D721Med (cell line): ENCODE measurements at places on chromosomes 12 and 14.

- DNase-seq = no peak
Measured at GRCh38 chr14:89378119-89378518, 38.9 kb downstream of the FOXN3 start.

DNA sequence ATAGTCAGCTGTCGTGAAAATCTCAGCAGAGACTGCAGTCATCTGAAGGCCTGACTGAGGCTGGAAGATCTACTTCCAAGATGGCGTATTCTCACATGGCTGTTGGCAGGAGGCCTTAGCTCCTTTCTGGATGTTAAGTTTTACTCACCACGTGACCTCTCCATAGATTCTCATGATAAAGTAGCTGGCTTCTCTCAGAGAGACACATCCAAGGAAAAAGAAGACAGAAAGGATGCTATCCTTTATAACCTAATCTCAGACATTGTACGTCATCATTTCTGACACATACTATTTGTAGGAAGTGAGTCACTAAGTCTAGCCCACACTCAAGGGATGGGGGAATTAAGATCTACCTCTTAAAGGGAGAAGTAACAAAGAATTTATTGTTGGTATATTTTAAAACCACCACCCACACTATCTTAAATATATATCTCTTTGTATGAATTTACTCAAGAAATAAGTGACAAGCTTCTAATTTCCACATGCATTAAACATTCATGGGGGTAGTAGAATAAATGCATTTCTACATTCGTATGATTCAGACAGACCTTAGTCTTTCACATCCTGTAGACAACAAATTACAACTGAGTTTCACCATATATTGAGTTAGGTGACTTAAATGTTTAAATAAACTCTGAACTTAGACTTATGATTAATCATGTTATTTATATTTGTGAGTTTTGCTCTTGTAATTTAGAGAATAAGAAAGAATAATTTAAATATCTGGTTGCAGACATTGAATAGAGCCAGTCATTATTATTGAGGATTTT, 411.0 kb downstream of the LRIG3 start:
- DNase-seq = no peak

- no peak for DNase-seq
Measured at GRCh38 chr12:1773937-1774655, 46.3 kb upstream of the LRTM2 start.

DNA sequence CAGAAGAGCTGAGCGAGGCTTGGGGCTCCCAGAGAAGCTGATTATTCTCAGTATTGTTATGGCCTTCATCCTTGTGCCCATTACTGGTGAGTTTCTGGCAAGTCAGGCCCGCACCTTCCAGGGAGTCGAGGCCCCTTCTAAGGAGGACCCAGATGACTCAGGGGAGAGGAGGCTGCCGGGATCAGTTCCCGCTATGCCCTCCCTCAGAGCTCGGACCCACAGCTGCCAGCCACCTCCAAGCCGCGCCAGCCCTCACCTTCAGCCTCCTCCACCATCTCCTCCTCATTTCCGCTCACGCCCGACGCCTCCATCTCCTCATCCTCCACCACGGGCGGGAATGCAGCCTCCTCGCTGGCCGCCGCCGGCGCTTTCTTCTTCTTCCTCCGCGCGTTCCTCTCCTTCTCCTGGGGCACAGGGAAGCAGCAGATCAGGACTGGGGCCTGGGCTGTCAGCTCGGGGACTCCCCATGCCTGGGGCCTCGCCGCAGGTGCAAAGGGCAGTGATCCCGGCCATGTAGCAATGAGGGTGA, 83.2 kb downstream of the RFLNA start:
- no peak for DNase-seq

GRCh38 chr14:105422695-105423487, 3.3 kb downstream of the MTA1 start:
- DNase-seq = no peak

GRCh38 chr12:92509156-92509738, 193.5 kb upstream of the PLEKHG7 start:
- DNase-seq = no peak

DNA sequence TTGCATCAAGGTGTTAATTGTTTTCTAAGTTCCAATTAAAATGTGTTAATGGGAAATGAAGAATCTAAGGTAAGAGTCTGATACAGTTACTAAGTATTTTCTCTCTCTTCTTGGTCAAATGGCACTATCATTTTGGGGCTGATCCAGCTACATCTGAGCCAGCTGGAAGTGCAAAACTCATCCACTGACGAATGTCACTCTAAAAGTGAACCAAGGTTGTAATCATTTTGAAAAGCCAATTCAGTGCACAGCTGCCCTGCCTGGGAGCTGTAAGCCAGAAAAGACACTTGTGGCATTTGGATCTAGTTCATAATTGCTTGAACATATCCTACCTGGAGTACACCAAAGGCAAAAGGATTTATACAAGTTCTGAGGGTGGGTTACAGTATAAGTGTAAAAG, 1011.3 kb downstream of the AACS start:
- DNase-seq = no peak

DNA sequence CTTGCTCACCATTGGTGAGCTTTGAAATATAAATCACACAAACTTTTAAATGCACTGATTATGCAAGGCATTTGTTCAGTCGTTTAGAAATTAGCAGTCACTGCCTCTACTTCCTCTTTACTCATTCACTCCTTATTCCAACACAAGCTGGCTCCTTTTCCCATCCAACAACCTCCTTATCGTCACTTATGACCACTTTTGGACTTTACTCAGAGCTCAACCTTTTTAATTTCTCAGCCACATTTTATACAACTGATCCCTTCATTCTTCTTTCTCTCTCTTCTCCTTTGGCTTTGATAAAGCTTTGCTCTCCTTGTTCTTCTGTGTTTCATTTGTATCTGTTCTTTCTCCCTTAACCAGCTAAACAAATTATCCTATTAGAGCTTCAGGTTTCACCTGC, 126.4 kb upstream of the PLEKHA5 start:
- no peak for DNase-seq

GRCh38 chr12:56086096-56086495, 6.1 kb downstream of the ERBB3 start:
- DNase-seq = no peak

- DNase-seq = no peak
Measured at GRCh38 chr12:92191061-92191460, 45.4 kb upstream of the BTG1 start.

GRCh38 chr12:65879878-65880277, 55.6 kb downstream of the HMGA2 start:
- DNase-seq = no peak

GRCh38 chr12:6703631-6704030, 3.0 kb upstream of the PIANP start:
- DNase-seq = no peak
